ENCODE measurements at places on chromosomes 12 and 14. TPM values are rescaled to one million over a fixed set of nuclear protein-coding genes. Genes with fewer than 3 reads are reported as not detected.

GRCh38 chr12:26701604-26702215 lies 131.3 kb downstream of the ITPR2 start:
- peaks cover 8% of the 10 kb centered on the region for H3K4me1 ChIP-seq
- DNase-seq, result no peak
- no peak overlapping the region for H3K27ac ChIP-seq
- no peaks in the 10 kb centered on the region for H3K36me3 ChIP-seq

- no peak overlapping the region for H3K27ac ChIP-seq
- no peak overlapping the region for H3K4me3 ChIP-seq
- no peak for DNase-seq
- no peaks in the 10 kb centered on the region for H3K27me3 ChIP-seq
Observed at GRCh38 chr12:96890331-96890730, 16.7 kb upstream of the NEDD1 start.

DNA sequence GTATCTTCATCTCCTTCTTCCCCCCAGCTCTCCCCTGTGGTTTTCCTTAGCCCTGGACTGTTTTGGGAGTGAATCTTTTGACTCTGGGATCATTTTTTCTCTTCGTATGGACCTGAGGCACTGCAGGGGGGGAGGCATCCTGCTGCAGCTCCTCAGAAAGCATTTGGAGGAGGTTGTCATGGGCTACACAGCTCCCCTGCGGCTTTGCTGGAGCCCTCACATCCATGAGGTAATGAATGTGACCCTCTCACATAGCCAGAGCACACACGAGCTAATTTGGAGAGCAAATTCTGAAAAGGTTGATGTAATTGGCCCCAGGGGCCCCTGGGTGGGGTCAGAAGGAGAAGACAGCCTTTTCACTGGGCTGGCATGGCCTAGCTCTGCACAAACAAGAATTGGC lies 110.9 kb downstream of the PAH start:
- H3K27me3 ChIP-seq, result no peaks in the 10 kb centered on the region
- no peak overlapping the region for H3K4me3 ChIP-seq
- no peaks in the 10 kb centered on the region for H3K4me1 ChIP-seq
- H3K27ac ChIP-seq, result no peak overlapping the region
- H3K36me3 ChIP-seq, result no peaks in the 10 kb centered on the region

DLGAP5 gene
- not detected for total RNA-seq

DNA sequence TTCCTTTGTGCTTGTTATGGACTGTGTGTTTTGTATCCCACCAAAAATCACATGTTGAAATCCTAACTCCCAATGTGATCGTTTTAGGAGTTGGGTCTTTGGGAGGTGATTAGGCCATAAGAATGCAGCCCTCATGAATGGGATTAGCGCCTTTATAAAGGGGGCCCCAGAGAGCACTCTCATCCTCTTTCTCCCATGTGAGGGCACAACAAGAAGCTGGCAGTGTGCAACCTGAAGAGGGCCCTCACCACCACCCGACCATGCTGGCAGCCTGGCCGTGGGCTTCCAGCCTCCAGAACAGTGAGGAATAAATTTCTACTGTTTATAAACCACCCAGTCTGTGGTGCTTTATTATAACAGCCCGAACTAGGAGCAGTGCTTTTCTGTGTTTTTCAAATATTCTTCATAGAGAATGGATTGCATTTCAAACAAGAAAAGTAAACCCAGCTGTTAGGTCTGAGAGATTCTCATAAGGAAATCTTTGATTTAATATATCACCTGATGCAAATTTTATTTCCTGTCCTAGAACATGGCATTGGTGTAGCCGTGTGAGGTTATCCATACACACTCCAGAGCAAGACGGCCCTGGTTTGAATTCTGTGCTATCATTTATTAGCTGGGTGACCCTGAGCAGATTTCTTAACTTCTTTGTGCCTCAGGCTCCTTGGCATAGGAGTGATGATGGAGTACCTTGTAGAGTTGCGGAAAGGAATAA lies 27.8 kb downstream of the HSPB8 start:
- H3K4me3 ChIP-seq, result no peak overlapping the region
- no peak overlapping the region for H3K27ac ChIP-seq
- H3K4me1 ChIP-seq, result peaks cover 34% of the 10 kb centered on the region
- no peaks in the 10 kb centered on the region for H3K27me3 ChIP-seq
- no peak for DNase-seq
- H3K36me3 ChIP-seq, result no peaks in the 10 kb centered on the region

- no peaks in the 10 kb centered on the region for H3K4me1 ChIP-seq
- no peak overlapping the region for H3K4me3 ChIP-seq
- no peak overlapping the region for H3K27ac ChIP-seq
- no peaks in the 10 kb centered on the region for H3K27me3 ChIP-seq
Observed at GRCh38 chr12:68065163-68065562, 75.9 kb downstream of the IFNG-AS1 start.

DNA sequence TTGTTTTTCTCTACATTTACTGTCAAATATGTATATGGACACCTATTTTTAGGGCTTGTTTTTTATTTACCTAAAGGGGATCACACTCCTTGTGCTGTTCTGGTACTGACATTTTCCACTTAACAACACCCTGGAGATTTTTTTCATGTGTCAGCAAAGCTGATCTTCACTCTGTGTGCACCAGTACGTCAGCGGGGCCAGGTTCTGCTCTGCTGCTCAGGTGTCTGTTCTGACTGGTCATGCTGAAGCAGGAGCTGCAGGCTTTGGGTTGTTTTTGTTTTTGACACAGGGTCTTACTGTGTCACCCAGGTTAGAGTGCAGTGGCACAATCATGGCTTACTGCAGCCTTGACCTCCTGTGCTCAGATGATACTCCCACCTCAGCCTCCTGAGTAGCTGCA lies 81.9 kb upstream of the CCND2 start:
- no peaks in the 10 kb centered on the region for H3K36me3 ChIP-seq
- no peaks in the 10 kb centered on the region for H3K4me1 ChIP-seq
- no peak overlapping the region for H3K27ac ChIP-seq
- DNase-seq, result no peak
- H3K4me3 ChIP-seq, result no peak overlapping the region

TESPA1 gene
- 2.7 TPM for total RNA-seq

GRCh38 chr12:32617534-32617933 lies 61.6 kb upstream of the DNM1L start:
- no peak overlapping the region for H3K4me3 ChIP-seq
- H3K4me1 ChIP-seq, result no peaks in the 10 kb centered on the region
- no peak overlapping the region for H3K27ac ChIP-seq
- peaks cover 10% of the 10 kb centered on the region for H3K36me3 ChIP-seq

DNA sequence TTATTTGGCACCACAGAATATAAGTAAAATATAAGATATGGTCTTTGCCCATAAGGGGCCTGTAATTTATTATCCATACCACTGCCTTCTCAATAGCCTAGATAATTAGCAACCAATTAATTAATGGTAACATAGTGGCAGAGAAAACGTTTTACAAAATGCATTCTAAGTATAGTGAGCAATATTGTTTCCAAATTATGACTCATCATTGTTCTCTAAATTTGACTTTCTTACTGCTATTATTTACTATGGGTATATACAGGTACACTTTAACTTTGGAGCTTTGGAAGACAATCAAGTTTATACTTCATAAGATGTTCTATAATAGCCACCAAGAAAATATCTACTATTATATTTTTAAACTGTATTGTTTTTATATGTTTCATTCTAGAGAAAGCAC lies 26.7 kb downstream of the DCP1B start:
- H3K27me3 ChIP-seq, result no peaks in the 10 kb centered on the region
- DNase-seq, result no peak
- H3K36me3 ChIP-seq, result no peaks in the 10 kb centered on the region
- H3K4me1 ChIP-seq, result peaks cover 3% of the 10 kb centered on the region
- no peak overlapping the region for H3K4me3 ChIP-seq

- peak overlapping the region; percentile 64 for H3K27ac ChIP-seq
- H3K4me1 ChIP-seq, result peaks cover 57% of the 10 kb centered on the region
- H3K4me3 ChIP-seq, result no peak overlapping the region
- no peaks in the 10 kb centered on the region for H3K27me3 ChIP-seq
- peak; percentile 85 for DNase-seq
Observed at GRCh38 chr12:8038659-8039114, 6.2 kb downstream of the FOXJ2 start.

- no peaks in the 10 kb centered on the region for H3K27me3 ChIP-seq
- H3K4me3 ChIP-seq, result no peak overlapping the region
- DNase-seq, result no peak
Observed at GRCh38 chr14:69373104-69373503, 25.0 kb downstream of the ERH start.

DNA sequence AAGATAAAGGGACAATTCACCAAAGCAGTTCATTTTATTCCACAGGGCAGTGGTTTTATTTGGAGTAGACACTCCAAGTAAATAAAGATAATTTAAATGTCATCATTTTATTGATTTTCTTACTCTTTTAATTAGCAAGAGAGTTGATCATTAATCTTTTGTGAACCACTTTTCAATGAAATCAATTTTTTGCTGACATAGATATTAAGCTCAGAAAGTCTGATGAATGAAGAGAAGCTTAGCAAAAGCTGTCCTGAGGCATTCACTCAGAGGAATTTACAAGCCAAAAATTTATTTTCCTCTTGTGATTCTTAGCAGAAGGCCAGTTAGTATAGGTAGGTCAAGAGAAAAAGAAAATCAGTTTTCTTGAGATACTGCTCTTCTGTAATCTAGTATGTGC lies 618.0 kb downstream of the CCER1 start:
- H3K36me3 ChIP-seq, result no peaks in the 10 kb centered on the region
- no peak overlapping the region for H3K4me3 ChIP-seq
- no peaks in the 10 kb centered on the region for H3K27me3 ChIP-seq
- H3K4me1 ChIP-seq, result no peaks in the 10 kb centered on the region
- no peak for DNase-seq
- H3K27ac ChIP-seq, result no peak overlapping the region

OR11H7 gene
- not detected for total RNA-seq

KRT82 gene
- total RNA-seq, result not detected

DNA sequence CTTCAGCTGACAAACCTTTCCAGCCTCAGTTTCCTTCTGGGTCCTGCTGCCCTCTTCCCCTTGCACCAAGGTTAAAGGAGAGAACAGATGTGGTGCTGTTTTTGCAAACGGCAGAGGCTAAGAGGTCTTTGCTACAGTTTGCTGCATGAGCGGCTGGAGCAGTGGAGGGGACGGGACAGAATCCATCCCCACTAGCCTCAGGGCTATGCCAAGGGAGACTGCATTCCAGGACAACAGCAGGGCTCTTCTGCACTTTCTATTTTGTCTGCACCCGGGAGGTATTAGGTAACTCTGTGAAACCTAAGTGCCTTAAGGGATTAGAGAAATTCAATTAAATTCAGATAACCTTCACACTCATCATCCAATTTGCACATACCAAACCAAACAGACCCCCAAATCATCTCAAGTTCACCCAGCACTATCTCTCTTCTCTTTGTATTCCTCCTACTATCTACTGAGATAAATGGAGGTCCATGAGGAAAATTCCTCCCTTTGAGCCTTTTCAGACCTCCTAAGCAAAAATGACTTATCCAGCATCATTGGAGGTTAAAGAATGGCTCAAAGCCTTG lies 103.8 kb upstream of the VRK1 start:
- H3K4me3 ChIP-seq, result no peak overlapping the region
- no peaks in the 10 kb centered on the region for H3K4me1 ChIP-seq
- DNase-seq, result no peak
- no peaks in the 10 kb centered on the region for H3K36me3 ChIP-seq

- H3K4me3 ChIP-seq, result no peak overlapping the region
- no peaks in the 10 kb centered on the region for H3K27me3 ChIP-seq
- no peaks in the 10 kb centered on the region for H3K4me1 ChIP-seq
- DNase-seq, result no peak
Observed at GRCh38 chr12:120980800-120981368, 2.5 kb downstream of the HNF1A start.

DNA sequence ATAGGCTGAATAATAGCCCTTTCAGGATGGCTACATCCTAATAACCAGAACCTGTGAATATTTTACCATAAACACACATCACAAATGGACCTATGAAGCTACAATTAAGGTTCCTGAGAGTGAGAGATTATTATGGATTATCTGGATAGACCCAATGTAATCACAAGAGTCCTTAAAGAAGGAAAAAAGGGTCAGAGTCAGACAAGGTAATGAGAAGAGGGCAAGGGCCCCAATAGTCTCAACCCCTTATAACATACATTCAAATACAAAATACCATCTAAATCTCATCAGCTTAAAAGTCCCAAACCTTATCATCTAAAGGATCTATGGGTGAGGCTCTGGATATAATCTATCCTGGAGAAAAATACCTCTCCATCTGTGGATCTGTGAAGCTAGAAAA lies 64.7 kb downstream of the GARIN6 start:
- DNase-seq, result no peak
- H3K4me3 ChIP-seq, result no peak overlapping the region
- no peaks in the 10 kb centered on the region for H3K4me1 ChIP-seq
- no peaks in the 10 kb centered on the region for H3K36me3 ChIP-seq
- no peaks in the 10 kb centered on the region for H3K27me3 ChIP-seq

DNA sequence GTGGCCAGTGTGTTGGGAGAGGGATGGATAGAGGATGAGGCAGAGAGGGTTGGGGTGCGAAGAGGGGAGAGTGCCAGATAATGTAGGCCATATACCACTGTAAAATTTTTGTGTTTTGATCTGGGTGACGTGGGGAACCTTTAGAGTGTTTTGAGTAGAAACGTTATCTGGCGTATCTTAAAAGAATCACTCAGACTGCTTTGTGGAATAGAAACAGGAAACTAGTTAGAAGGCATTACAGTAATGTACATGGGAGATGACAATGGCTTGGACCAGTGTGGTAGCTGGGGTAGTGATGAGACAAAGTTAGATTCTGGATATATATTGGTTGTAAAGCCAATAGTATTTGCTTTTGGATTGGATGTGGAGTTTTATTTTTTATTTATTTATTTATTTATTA lies 20.6 kb downstream of the ATF1 start:
- H3K27me3 ChIP-seq, result no peaks in the 10 kb centered on the region
- peaks cover 4% of the 10 kb centered on the region for H3K36me3 ChIP-seq
- no peak overlapping the region for H3K4me3 ChIP-seq

Measured in upper lobe of left lung (tissue), 6 donors.